ENCODE measurements at places on chromosomes 4 and X.
A peak's percentile ranks its signal among the peaks of the same experiment; 100 is the strongest.

GRCh38 chr4:155592179-155592937 lies 74.3 kb upstream of the GUCY1A1 start:
- DNase-seq, result no peak

DNA sequence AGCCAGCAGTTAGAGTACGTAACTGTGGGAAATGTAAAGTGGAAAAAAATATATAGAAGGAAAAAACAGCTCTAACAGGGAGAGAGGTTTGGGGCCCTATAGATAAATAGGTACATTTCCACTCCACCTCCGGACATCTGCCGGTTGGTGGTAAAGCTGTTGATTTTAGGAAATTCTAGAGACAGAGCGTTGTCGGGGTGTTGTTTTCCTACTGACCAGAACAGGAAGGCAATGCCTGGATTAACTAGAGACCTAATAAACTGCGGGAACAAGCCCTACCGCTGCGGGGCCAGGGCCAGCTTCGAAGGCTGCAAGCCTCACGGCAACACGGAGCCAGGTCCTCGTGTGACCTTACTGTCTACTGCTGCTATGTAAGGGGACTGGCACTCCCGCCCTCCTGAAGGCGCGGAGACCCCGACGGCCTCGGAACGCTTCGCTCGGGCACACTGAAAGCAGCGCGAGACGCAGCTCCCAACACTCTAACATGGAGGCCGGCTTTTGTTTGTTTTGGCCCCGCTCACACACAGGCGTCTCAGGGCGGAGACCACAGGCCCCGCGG lies 702 bp upstream of the CDKN2AIP start:
- DNase-seq, result no peak

- no peak for DNase-seq
These were observed 243.6 kb downstream of the ANK2 start for GRCh38 chr4:113293043-113293560.

- DNase-seq, result peak; percentile 14
These were observed 694 bp downstream of the PDS5A start for GRCh38 chr4:39976945-39977488.

GRCh38 chr4:80171251-80171650 lies 26.1 kb upstream of the PRDM8 start:
- DNase-seq, result no peak

DNA sequence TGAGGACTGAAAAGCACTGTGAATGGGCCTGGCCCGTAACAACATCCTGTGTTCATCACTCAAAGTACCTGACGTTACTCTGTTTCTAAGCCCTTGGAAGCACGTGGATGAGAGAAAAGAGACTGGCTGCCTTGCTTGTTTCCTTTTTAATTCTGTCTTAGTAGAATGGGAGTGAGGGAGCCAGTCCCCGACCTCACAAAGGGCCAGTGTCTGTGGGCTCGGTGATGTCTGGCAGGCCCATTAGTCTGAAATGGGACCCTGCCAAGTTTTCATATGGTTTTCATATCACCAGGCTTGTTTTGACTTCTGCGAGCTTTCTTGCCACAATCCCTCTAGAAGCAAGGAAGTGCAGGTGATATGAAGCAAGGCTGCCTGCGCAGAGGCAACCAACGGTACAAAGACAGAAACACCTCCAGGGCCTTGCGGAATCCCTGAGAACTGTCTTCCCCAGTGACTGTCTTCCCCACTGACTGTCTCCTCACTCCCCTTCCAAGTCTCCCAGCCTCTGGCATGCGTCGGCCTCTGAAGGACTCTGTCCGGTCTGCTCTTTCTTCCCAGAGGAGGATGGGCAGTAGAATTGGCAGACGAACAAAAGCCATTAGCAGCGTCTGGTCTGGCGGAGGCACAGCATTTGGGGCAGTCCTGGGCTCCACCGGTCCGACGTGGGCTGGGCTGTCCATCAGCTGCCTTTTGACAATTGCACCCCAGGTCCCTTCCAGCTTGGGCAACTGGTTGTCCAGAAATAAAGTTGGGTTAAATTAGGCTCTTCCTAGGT lies 20.2 kb upstream of the RASL11B start:
- no peak for DNase-seq

GRCh38 chrX:109857584-109858228 lies 124.6 kb upstream of the ACSL4 start:
- no peak for DNase-seq

GRCh38 chrX:68433155-68433980 lies at the start of gene OPHN1:
Gene OPHN1 (minus strand): TSS chrX:68433495. CDS start chrX:68433020, 475 bp downstream.
- DNase-seq, result no peak

DNA sequence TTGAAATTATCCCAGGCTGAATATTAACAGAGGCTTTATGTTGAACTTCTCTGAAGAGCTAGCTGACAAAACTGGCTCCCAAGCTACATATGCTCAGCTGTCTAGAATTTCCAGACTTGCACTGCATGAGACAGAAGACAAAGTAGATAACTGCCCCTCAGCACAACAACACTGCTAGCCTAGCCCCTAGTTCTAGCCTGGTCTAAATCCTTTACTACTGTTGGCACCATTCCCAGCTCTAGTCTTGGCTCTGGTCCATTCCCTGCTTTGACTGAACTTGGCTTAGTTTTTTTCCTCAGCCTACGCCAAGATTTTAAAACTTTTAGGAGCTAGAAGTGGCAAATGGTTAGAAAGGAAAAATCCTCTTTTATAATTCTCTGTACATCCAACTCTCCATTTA lies 7.6 kb upstream of the OPHN1 start:
- no peak for DNase-seq

DNA sequence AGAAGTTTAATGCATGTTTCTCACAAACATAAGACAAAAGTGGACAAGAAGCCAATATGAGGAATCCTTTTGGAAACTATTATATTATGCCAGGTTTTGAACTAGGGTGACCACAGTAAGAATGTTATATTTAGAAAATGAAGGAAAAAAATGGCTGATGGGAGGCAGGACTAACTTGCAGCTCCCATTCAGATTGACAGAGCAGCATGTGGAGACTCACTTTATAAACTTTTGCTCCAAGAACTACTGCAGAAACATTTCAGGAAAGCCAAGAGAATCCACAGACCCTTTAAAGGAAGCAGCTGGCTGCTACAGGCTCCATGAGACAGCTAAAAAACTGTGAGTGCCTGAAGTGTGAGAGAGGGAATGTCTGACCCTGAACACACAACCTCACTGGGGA lies 738.6 kb upstream of the GRIA3 start:
- DNase-seq, result no peak

DNA sequence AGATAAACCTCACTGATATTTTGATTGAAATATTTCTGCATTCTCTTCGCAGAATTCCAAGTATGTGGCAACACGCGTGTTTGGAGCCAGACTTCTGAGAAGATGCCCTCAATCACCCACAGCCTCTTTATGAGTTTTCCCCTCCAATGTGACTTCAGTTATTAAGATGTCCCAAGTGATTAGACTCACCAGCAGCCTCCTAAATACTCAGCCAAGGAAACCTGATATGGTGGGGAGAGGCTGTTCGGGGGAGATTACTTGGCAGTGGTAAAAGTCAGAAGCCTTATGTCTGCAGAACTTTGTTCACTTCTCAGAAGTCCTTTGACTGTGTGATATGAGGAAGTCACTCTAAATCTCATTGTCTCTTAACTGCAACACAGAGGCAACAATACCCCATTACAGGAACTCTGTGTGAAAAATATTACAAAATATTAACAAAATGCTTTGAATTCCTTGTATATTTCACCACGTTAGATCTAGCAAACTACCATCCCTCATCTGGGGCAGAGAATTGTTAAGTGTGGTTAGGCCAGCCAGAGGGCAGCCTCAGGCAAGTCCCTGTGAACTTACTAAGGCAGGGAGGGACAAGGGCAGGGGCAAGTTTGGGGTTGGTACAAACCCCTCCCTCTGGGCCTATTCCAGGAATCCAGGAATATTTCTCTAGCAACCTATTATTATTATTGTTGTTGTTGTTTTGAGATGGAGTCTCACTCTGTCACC lies 151.4 kb upstream of the USP9X start:
- no peak for DNase-seq

DNA sequence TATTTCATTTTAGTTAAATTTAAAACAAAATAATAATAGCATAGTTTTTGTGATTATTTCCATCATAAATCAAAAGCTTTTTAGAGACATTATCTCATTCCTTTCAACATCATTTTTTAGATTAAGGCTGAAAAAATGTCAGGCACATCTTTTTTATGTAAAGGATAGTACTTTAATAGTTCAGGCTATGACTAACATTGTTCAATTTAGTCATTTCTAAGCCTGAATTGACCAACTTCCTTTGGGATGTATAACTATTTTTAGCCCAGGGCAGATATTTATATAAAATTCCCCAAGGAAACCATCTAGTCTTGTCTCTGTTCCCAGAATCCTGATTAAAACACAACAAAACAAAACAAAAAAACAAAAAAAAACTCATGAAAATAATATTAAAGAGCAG lies 145.6 kb upstream of the PCDH18 start:
- DNase-seq, result no peak

DNA sequence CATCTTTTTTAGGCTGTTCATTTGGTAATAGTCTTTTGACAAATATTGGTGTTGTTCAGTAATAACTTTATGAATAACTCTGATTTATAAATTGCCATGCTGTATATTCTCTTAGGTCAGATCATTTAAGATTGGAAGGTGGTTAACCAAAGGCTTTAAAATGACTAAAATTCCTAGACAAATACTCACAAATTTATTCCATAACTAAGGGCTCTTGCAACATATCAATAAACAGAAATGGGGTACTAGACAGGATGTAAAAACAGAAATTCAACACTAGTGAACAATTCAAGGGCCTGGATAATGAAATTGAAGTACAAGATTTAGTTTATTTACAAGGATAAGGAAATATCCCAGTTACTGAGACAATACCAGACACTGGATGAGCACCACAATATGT lies 328.6 kb downstream of the PCDH19 start:
- no peak for DNase-seq

DNA sequence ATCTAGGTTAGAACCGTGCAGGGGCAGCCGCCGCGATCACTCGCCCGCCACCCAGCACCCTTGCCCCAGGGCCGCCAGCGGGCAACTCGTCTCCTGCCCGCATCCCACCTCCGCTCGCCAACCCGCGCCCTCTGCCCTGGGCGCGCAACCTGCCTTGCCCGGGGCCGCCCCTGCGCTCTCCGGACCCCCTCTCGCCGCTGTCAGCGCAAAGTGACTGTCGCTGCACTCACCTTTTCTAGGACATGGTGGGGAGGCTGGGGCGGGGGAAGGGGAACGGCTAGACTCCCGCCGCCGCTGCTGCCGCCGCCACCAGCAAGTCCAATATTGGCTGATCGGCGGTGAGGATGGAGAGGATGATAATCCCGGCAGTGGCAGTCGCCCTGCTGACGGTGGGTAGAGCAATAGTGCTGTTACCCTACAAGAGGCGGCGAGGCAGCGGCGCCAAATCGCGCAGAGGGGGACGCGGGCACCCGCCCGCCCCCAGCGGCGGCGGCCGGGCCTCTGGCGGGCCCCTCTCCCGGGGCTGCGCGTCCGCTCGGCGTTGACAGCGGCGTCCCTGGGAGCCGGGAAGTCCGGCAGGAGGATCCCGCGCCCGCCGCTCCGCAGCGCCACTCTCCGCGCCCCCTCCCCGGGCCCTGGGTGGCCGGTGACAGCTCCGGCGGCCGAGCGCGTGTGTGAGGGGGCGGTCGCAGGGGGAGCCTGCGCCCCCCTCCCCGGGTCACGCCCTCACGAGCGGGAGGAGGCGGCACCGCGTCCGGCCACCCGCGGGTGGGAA lies 2.3 kb upstream of the NR3C2 start:
- DNase-seq, result no peak

DNA sequence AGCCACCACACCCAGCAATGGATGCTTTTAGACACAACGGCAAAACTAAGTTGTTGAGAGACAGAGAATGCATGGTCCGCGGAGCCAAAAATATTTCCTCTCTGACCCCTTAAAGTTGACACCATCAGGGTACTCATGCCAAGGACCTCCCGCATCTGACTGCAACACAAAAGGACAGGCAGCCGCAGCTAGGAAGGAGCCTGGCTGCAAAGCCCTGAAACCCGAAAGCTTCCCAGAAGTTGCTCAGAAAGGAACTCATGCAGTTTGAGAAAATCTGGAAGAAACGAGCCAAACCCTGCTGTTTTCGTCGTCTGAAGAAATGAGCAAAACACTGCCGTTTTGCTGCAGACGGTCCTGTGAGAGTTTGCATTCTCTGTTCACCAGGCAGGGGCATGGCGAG lies 16.5 kb downstream of the DHRSX start:
- no peak for DNase-seq

DNA sequence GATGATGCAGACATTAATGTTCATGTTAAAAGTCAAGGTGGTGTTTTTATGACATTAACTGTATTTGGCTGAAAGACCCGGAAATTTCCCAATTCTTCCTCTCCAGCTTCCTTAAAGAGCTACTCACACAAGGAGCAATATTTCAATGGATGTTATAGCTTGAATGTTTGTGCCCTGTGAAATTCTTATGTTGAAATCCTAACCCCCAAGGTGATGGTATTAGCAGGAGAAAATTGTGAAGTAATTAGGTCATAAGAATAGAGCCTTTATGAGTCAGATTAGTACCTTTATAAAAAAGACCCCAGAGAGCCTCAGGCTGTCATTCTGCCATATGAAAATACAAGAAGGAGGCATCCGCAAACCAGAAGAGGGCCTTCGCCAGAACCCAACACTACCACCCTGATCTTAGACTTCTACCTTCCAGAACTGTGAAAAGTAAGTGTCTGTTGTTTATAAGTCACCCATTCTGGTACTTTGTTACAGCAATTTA lies 3.6 kb downstream of the TLR1 start:
- DNase-seq, result no peak

DNA sequence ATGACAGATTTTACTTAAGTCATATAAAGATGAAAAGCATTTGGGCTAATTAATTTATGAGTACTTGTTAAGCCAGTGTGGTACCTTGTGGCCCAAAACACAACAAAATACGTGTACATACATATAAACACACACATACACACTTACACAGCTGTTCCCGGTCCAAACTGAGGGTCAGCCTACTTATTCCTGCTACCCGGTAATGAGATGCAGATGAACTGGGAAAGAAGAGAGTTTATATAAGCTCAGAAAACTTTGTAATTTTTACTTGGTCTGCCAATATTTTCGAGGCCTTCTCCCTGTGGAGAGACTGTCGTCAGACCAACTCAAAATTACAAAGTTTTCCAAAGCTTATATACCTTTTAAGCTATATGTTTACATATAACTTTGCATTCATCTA lies 25.8 kb upstream of the PBDC1 start:
- no peak for DNase-seq

DNA sequence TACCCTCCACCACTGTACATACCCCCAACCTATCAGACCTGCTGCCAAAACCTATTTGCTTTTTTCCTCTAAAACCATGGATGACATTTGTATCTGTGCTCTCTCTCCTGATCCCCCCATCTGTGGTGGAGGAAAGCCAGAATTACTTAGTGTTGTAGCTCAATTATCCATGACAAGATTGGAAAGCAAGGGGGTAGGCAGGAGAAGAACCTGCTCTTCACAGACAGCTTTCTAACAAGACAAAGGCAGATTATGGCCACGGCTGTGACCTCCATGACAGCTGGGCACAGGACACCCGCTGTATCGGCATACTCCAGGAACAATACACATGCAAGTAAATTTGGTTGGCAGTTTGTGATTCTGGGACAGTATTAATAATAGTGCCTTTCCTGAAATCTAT lies 186.7 kb downstream of the ENOX2 start:
- no peak for DNase-seq

- no peak for DNase-seq
These were observed 95.8 kb downstream of the TAB3 start for GRCh38 chrX:30793075-30793766.

Measured in stimulated activated CD8-positive, alpha-beta memory T cell treated with anti-CD3 and anti-CD28 coated beads, Interleukin-7, amount 100 ng/mL, for 4 hours (primary cell).